ENCODE measurements at places on chromosomes 4 and X.

DNA sequence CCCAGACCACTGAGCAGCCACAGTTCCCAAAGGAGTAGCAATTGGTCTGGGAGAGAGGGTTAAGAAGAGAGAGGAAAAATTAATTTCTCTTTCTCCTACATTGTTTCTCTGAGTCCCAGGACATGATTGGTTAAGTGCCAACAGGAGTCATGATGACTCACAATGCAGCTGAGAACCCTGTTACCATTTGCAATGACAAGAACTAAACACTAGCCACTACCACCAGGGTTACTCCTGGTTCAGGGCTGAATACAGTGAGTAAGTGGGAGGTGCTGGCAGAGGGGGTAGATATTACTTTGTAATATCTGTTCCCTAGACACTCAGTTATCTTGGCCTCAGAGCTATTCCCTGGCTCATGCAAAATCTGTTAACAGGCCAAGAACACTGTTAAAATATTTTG, 18.0 kb downstream of the ETDC start:
- no peak for DNase-seq

DNA sequence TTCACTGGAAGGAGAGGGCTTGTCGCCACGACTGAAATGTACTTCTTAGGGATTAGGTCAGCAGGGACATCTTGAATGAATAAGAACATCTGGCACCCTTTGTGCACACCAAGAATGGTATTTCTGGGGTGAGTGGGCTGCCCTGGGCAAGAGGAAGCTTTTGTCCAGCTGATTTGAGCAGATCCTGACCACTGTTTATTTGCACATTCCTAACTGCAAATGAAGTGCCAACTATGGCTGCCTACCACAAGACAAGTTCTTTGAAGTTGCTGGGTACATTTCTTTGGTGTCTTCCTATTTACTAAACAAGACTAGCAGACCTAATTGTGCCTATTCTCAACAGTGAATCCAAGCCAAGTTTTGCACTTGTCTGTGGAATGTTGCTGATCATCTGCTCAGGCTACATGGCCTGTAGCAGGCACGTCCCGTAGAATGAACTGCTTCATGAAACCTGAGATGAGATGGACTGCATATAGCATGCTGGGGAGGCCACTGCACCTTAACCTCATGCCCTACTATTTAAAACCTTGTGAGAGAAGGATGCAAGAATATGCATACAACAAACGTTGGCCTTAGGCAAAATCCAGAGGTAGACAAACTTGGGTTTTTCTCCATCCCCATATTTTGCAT, 45.0 kb downstream of the PIR start:
- DNase-seq = no peak

DNA sequence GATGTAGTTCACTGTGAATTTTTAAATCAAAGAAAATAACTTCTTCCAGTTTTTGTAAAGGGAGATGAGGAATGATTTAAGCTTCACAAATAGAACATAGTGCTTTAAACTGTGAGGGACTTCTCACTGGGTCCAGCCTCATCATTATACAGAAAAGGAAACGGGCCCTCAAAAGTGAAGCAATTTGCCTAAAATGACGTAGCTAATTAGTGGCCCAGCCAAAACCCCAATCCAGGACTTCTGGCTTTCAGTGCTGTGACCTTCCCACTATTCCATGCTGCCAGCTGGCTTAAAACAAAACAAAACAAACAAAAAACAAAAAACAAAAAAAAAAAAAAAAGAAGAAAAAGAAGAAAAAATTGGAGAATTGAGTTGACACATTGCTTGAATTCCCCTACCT, 45.0 kb upstream of the STOX2 start:
- DNase-seq = no peak

DNA sequence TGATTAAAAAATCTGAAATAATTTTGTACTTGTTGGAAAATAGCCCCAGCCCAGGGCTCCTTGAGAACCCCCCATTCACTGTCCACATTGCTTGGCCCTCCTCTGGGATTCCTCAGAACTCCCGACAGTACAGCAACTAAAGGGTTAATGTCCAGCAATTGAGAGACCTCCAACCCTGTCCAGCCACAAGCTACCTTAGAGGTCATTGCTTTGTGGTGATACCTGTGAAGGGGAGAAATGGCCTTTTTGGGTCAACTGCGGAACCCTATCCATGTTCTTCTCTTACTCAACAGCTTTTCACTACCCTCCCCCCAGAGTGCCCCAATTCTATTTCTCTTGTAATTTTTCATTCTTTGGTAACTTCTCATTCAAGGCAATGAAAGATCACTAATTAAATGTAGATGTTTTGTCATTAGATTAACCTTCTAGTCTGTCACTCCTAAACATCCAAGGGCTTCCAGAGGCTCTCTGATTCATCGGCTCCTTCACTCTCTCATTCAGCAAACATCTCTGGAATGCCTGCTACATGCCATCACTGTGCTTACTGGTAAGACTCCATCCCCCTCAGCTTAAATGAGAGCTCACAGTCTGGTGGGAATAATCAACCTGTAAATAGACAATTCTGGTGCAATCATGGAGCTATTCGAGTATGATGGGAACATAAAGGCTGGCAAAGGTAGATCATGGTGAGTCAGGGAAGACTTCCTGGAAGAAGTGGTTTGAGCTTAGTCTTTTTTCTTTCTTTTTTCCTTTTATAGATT, 241.4 kb upstream of the PGRMC2 start:
- DNase-seq = no peak

- DNase-seq = no peak
Observed at GRCh38 chr4:7021930-7022664, 21.1 kb upstream of the TADA2B start.

GRCh38 chr4:54840992-54841768, 183.4 kb downstream of the KIT start:
- no peak for DNase-seq

GRCh38 chr4:158710814-158711213, 12.4 kb downstream of the PPID start:
- peak; percentile 7 for DNase-seq

DNA sequence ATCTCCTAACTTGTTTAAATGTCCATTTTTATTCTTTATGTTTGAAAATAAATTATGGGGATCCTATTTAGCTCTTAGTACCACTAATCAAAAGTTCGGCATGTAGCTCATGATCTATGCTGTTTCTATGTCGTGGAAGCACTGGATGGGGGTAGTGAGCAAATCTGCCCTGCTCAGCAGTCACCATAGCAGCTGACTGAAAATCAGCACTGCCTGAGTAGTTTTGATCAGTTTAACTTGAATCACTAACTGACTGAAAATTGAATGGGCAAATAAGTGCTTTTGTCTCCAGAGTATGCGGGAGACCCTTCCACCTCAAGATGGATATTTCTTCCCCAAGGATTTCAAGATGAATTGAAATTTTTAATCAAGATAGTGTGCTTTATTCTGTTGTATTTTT, 27.6 kb downstream of the NUDT6 start:
- no peak for DNase-seq

DNA sequence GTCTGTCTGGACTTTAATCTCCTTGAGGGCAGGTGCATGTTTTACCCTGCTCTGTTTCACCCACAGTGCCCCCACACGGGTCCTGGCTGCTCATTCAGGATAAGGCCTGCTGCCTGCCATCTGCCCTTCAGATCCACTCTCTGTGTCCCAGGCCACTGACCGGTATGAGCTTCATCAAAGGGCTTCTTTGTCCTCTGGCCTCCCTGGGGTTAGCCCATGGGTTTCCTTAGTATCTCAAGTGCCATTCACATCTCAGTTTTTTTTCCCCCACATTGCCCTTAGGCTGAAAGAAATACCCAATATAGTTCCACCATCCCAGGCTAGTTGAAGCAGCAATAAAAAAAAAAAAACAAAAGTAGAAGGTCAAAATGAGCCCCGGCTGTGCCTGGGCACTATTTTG, 9.3 kb downstream of the CD99L2 start:
- DNase-seq = no peak

- DNase-seq = no peak
Observed at GRCh38 chr4:29013341-29013740, 1706.8 kb upstream of the PCDH7 start.

DNA sequence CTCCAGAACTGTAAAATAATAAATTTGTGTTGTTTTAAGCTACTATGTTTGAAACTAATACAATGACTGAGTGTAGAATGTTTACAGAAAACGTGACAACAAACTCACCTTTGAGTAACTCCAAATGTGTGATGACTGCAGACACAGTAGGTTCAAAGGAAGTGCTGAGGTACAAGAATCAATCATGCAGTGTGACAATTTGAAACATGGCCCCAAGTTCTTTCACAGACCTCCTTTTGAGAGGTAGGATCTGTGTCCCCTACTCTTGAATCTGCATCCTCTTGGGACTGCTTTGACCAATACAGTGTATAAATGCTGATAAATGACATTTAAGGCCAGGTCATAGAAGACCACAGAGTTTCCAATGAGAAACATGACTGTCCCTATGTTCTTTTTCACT, 667.7 kb upstream of the DIPK2B start:
- no peak for DNase-seq

DNA sequence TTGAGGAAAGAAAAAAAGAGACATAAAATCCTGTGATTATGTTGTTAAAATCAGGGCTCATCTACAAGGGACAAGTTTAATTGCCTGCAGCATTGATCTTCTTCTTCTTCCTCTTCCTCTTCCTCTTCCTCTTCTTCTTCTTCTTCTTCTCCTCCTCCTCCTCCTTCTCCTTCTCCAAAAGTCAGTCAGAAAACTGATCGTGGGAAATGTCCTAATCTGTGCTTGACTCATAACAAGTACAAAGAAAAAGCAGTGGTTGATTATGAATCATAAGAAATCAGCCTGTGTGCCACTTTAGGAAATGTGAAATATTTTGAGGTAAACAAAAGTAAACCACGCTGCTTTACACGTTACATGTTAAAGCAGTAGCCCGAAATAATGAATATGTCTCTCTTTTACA, 2.7 kb upstream of the ATP10D start:
- DNase-seq = no peak

DNA sequence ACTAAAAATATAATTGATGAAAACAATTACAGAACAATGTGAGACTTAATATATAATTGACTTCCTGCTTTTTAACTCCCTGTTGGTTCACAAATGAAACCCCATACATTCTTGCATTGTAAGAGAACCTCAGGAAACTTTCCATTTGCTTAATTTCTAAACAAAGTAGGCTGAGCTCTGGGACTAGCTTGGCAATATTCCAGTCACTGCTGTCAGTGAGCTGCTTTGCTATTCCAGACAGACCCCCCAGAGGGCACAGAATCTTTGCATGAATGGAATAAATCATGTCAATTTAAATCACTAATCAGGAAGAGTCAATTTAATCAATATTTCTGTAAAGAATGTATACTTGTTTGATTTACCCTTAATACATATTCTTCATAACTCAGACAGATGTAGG, 110.6 kb downstream of the NEXMIF start:
- DNase-seq = no peak

DNA sequence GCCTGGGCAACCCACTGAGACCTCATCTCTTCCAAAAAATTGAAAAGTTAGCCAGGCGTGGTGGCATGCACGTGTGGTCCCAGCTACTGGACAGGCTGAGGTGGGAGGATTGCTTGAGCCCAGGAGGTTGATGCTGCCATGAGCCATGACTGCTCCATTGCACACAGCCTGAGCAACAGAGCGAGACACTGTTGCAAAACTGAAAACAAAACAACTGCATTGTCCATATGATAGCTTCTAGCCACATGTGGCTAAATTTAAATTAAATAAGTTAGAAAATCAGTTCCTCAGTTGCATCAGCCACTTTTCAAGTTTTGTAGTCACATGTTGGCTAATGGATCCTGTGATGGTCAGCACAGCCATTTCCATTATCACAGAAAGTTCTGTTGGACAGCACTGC, 67.9 kb downstream of the GAB1 start:
- DNase-seq = no peak

GRCh38 chrX:19846995-19847790, 40.2 kb downstream of the SH3KBP1 start:
- peak; percentile 44 for DNase-seq

DNA sequence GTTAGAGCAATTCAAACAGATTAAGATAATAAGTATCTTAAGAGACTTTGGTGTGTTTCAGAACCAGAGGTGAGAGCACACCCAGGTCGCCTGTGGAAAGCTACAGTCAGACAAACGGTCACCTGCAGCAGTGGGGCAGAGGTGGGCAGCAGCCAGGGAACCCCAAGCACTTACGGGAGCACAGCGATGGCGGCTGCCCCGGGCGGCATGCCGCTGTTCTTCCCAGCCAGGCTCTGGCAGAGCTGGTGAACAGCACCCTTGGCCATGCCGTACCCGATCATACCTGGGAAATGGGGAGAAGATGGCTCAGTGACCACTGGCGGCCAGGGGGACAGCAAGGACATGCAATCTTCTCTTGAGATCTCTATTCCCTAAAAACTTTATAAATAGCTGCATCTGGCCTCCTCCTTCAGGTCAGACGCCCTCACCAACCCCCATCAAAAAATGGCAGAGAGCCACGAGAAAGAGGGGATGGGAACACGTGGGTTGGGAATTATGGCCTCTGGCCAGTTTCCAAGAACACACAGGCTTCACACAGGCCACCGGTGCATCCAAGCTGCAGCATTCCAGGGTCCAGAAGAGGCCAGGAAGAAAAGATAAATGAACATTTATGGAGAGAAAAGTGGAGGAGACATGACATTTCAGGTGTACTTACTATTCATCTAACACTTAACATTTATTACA, 19.7 kb downstream of the QDPR start:
- no peak for DNase-seq

- DNase-seq = no peak
Observed at GRCh38 chr4:38151873-38152272, 191.7 kb downstream of the PTTG2 start.

- no peak for DNase-seq
Observed at GRCh38 chr4:36041340-36041739, 203.0 kb downstream of the ARAP2 start.

DNA sequence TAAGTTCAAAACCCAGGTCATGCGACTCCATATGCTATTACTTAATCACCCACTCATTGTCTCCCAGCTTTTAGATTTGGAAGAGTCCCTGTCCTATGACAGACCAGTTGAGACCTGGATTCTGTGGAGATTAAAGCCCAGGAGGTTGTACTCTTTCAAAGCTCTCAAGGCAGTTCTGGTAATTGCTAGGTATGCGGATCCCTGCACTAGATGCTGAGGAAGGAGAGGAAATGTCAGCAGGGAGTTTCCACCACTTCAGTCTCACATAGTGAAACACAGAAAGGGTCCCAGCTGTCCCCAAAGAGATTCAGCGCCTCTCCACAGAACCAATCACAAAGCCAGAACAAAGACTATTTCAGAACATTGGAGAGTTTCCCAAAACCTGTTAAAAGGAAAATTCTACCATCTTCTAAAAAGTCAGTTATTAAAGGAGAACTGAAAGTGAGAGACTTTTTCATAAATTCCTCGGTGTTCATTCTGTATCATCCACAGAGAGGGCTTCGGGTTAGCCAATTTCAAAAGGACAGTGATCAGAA, 53.4 kb downstream of the IRF2 start:
- DNase-seq = peak; percentile 25

DNA sequence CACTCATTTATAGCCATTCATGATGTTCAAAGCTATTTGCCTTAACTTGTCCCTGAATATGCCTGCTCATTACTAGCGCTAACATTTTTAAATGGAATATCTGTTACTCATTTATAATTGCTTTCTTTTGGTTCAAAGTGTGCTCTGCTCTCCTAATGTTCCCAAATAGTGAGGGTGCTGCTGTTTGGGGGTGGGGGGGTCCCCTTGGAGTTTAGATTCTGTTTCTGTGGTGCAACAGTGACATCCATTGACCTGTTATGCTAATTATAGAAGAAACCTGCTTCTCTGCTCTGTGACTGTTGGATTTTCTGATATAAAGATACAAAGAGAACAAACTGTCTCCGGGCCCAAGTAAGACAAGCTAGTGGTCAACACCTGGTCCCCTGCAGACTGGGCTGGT, 222.4 kb downstream of the SHROOM3 start:
- DNase-seq = no peak
